CD4-positive, alpha-beta T cell treated with Interleukin-12 subunit alpha and Interleukin-12 subunit beta, for 1 hour (primary cell): ENCODE measurements at places on chromosomes 12 and 14.
A peak's percentile ranks its signal among the peaks of the same experiment; 100 is the strongest.

DNA sequence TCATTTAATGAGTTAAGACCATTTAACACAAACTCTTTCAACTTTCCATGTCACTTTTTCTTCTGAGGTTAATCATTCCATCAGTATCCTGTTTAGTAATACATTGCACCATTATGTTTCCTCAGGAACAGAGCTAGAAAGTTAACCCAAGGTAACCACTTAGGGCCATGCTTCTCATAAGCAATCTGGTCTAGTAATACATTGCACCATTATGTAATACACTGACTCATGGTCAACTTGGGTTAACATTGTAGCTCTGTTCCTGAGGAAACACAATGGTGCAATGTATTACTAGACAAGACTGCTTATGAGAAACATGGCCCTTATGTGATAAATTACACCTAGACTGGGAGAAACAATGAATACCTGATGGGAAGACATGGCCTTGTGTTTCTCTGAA lies 21.7 kb downstream of the ERH start:
- no peak for DNase-seq

- DNase-seq, result no peak
Observed at GRCh38 chr14:50946234-50946935, 2.1 kb upstream of the PYGL start.

- no peak for DNase-seq
Observed at GRCh38 chr12:62575036-62575435, 108.4 kb downstream of the MON2 start.

- DNase-seq, result no peak
Observed at GRCh38 chr12:93762912-93763553, 85.9 kb downstream of the CRADD start.

- no peak for DNase-seq
Observed at GRCh38 chr14:76083796-76084765, 67.6 kb upstream of the GPATCH2L start.

DNA sequence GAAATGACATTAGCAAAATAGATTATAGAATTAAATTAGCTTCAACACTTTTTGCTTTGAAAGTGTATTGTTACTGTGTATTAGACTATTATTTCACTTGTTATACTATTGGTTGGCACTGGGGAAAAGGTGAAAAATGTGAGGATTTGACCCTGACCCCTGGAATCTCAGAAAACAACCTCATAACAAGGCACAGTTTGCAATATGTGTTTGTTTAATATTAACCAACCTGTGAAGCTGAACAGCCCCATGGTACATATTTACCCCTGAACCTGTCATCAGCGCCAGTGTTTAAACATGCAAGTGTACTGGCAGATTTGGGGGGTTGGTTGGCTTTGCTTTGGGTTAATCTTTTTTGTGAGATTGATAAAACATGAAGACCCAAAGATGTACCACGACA lies 11.7 kb downstream of the SLC38A4 start:
- no peak for DNase-seq

DNA sequence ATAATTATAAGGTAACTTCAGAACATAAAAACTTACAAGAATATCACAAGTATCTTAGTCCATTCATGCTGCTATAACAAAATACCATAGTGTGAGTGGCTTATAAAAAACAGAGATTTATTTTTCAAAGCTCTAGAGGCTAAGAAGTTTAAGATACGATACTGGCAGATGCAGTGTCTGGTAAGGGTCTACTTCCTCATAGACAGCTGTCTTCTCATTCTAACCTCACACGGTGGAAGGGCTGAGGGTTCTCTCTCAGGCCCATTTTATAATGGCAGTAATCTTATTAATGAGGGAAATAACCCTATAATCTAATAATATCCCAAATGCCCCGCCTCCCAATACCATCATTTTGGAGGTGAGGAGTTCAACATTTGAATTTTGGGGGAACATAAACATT lies 23.7 kb upstream of the OSBPL8 start:
- no peak for DNase-seq

DNA sequence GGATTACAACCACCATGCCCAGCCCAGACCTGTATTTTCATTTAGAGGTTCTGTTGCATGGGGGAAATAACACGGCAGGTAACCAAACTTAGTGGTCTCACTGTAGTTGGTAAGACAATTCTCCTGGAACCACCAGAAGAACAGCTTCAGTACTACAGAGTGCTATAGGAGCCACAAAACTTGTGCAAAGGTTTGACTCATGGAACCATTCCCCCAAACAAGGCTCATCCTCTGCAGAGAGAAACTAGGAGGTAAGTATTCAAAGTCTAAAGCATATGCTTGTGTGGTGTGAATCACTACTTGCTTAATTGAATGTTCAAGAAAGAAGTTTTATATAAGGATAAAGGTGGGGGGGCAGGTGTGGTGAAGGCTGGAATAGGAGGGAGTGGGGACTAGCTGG lies 58.7 kb downstream of the GNS start:
- no peak for DNase-seq

DNA sequence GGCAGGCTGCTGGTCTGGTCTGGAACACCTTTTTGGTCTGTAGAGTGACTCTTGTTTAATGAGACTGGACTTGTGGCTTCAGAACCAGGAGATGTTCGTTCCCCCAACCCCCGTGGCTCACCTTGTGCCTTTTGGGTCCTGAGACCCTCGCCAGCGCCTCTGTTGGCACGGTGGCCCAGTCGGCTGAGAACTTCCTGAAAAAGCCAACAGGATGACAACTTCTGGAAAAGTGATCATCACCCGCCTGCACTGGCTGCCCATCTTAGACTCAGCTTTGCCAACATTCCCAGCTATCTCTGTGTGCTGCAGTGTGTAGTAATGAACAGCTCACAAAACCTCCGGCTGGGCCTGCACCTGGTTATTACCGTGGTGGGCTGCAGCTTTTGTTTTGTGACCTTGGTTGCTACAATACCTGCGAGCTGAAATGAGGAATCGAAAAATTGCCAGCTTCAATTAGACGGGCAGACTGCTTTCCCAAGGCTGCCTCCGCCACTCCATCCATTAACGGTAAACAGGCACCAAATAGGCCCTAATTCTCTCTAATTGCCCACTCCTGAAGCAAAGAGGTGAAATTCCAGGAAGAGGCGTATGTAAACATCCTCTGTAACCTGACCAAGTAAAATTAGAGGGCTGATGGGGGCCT lies 16.0 kb downstream of the MEG3 start:
- no peak for DNase-seq

- no peak for DNase-seq
Observed at GRCh38 chr12:78977304-78977867, 112.8 kb downstream of the SYT1 start.

DNA sequence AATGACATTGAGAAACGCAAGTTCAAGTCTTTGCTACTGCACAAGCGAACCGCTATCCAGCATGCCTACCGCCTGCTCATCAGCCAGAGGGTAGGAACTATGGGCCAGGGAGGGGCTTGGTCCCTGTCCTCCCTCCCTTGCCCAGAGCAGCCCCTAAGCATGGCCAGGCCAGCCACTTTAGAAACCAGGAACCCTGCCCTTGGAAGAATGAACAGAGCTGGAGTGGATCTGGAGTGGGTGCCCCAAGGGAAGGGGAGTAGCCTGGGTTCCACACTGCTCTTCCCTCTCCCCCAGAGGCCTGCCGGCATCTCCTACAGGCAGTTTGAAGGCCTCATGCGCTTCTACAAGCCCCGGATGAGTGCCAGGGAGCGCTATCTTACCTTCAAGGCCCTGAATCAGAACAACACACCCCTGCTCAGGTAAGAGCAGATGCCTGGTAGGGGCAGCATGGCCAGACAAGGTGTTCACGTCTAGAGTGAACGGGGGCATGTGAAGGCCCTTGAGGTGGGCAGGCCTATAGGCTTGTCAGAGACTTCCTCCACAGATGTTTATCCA lies 55.8 kb downstream of the TPCN1 start:
- no peak for DNase-seq

- DNase-seq, result no peak
Observed at GRCh38 chr12:1282670-1283315, 291.8 kb downstream of the ERC1 start.

DNA sequence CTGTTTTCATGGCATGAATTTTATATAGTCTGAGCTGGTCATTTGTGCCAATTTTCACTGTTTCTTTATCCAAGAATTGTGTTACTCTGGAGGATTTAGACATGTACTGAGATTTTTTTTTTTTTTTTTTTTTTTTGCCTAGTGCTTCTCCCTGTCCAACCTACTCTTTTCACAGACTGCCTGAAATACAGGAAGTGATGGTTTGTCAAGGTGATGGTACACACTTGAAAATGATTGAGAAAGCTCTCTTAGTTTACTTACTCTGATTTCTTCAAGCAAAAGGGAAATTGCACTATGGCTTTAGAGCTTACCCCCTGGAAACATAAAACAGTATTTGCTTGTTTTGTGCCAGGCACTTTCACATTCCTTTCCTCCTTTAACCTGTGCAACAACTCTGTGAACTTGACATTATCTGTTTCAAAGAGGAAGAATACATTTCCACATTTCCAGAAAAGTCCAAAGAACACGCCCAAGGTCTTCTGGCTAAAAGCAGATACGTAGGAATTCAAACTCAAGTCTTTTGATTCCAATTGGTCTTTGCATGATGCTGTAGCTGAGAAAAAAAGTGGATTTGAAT lies 181.1 kb downstream of the SLC15A5 start:
- DNase-seq, result no peak

GRCh38 chr12:124484067-124484466 lies 83.3 kb downstream of the NCOR2 start:
- no peak for DNase-seq

GRCh38 chr12:112000820-112001219 lies 12.1 kb downstream of the TMEM116 start:
- DNase-seq, result no peak

GRCh38 chr12:65430006-65430405 lies 151.5 kb downstream of the MSRB3 start:
- DNase-seq, result no peak

DNA sequence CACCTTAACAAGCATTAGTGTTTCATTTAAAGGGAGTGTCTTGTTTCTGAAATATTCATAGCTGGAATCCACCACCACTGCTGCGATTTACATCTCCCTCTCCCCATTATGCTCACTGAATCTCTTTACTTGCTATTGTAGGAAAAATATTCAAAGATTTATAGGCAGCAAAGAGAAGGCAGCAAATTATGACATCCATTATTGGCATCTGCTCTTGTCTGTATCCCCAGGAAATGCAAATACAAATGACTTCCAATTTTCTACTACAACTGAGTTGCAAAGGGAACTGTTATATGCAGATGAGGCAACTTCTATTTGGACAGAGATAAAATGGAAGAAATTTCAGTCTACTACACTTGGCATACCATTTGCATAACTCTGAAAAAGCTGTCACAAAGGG lies 88.4 kb upstream of the PRKD1 start:
- no peak for DNase-seq

- no peak for DNase-seq
Observed at GRCh38 chr14:89447182-89447944, 30.3 kb upstream of the FOXN3 start.

DNA sequence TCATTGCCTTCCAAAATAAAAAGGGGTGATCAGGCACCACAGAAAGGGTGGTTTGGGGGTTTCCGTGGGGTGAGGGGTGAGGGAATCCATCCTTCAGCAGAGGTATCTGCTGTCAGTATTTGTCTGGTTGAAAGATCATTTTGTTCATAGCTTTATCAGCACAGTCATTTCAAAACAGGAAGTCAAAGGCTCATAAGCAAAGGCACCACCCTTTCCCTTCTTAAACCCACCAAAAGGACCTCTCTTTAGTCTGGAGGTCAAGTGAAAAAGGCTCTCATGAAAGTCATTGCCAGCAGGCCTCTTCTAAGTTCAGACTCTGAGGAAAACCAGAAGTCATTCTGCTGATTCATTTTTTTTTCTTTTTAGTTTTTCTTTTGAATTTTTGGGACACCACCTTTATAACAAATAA lies 6.2 kb downstream of the CHST11 start:
- peak; percentile 78 for DNase-seq

DNA sequence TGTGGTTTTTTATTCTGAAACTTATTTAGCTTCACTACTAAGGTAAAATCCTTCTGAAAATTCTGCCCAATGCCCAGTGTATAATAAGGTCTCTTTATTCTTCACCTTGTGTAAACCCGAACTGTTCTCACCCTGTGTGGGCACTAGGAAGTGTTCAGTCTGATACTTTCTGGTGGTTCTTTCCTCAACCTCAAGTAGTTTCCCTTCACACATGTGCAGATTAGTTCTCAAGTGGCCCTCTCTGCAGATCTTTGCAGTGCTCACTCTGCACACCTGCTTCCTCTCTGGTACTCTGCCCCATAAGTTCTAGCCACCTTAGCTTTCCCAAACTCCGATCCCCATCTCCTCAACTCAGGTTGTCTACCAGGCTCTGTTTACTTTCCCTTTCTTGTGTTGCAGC lies 61.6 kb downstream of the RAD51B start:
- DNase-seq, result peak; percentile 10

DNA sequence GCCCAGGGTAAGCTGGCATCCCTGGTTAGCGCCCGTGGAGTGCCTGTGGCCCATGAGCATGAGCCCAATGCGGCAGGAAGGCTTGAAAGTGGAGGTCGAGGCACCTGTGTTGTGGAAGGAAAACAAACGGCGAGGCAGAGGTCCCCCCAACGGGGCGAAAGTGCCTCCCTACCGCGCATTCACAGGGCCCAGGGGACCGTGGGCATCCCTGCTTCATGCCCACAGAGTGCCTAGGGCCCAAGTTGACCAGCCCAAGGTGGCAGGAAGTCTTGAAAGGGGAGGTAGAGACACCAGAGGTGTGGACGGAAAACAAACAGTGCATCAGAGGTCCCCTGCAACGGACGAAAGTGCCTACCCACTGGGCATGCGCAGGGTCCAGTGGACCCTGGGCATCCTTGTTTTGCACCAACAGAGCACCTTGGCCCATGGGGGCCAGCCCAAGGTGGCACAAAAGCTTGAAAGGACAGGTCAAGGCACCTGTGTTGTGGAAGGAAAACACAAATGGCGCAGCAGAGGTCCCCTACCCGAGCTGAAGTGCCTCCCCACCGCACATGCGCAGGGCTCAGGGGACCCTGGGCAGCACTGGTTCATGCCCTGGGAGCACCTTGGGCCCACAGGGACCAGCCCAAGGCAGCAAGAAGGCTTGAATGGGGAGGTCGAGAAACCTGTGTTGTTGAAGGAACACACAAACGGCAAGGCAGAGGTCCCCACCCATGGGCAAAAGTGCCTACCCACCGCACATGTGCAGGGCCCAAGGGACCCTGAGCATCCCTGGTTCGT lies 377.5 kb downstream of the ALG10 start:
- DNase-seq, result no peak

- no peak for DNase-seq
Observed at GRCh38 chr12:116642683-116643082, 83.5 kb downstream of the MAP1LC3B2 start.

- no peak for DNase-seq
Observed at GRCh38 chr12:130961921-130962451, 8.3 kb downstream of the ADGRD1 start.
